Activated CD8-positive, alpha-beta T cell treated with anti-CD3 and anti-CD28 coated beads for 36 hours (primary cell): ENCODE measurements at places on chromosomes 12 and 14.
A peak's percentile ranks its signal among the peaks of the same experiment; 100 is the strongest.

- H3K27ac ChIP-seq = no peak overlapping the region
- no peak for DNase-seq
- H3K4me3 ChIP-seq = no peak overlapping the region
- H3K27me3 ChIP-seq = no peaks in the 10 kb centered on the region
These were observed 76.9 kb downstream of the RPS6KA5 start for GRCh38 chr14:90983560-90983959.

DNA sequence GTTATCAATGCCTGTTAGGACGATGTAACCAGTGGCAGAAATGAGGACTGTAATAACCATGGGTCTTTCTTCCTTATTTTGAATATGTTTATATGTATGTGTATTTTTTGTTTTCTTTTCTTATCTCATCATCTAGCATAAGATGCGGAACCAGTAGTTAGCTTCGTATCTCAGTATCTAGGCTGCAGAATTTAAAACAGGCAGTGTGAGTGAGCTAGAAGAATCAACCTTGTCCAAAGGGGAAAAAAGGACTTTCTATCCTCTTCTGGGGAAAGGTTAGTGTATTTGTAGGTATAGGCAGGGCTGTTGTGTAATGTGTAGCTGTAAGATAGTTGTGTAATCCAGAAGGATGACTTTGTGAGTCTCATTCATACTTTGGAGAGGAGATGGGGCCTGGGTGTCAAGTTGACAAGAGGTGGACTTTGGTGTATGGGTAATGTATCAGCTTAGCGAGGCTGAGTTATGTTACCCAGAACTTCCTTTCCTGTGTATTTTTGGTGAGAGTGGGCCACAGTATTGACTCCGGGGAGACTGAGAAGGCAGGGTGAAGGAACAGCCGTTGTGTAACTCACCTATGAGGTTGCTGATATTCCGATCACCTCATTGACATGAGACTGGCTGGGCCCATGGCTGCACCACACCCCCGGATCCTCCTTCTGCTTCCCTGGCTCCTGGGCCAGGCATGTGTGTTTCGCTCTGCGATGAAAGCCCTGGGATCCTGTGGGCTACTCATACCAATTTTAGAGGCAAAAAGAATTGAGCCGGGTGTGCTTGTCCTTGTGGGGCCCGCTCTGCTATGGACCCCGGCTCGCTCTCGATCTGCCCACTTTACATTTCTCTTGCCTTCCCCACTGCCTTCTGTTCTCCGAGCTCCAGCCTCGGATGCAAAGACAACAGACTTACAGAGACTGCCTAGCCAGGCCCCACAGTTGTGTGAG is 24.3 kb downstream of the DLK1 start:
- H3K4me1 ChIP-seq = no peaks in the 10 kb centered on the region
- no peak overlapping the region for H3K4me3 ChIP-seq
- no peaks in the 10 kb centered on the region for H3K36me3 ChIP-seq
- H3K27ac ChIP-seq = no peak overlapping the region
- peaks cover 12% of the 10 kb centered on the region for H3K27me3 ChIP-seq
- no peak for DNase-seq

GRCh38 chr12:19082365-19082911 is 47.1 kb upstream of the PLEKHA5 start:
- no peak overlapping the region for H3K4me3 ChIP-seq
- no peak for DNase-seq
- no peaks in the 10 kb centered on the region for H3K27me3 ChIP-seq
- no peaks in the 10 kb centered on the region for H3K36me3 ChIP-seq

DNA sequence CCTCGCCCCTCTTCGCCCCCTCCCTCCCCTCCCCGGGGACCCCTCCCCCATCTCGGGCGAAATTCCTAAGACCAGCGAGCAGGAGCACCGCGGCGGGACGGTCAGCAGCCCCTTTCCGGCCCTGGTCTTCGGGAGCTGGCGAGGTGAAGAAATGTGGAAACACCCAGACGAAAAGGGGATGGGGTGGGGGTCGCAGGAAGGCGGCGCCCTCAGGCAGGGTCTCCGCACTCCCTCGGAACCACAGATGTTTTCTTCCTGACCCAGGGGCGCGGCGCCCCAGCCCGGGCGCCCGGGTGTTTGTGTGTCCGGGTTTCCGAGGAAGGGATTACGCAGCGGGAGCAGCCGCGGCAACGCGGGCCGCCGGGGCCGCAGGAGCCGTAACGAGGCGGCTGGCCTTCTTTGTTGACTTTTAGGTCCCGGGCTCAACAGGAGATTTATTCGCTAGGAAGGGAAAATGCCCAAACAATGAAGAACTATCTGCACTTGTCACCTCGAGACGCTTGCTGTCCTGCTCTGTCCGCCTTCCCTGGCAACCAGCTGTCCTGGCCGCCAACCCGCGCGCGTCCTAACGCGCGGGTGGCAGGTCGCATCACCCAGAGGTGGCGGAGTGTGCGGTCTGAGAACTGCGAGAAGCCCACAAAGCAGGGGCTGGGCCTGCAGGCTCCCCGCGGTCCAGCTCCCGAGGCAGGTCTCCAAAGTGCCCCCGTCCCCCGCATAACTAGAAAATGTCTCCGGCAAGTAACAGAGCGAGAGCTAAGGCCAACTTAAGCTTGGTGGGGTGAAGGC is 7.0 kb downstream of the FOXA1 start:
- H3K27me3 ChIP-seq = peaks cover 68% of the 10 kb centered on the region
- no peak overlapping the region for H3K27ac ChIP-seq
- no peak overlapping the region for H3K4me3 ChIP-seq
- no peak for DNase-seq
- H3K4me1 ChIP-seq = no peaks in the 10 kb centered on the region

GRCh38 chr14:50018201-50018932 is 98.0 kb downstream of the VCPKMT start:
- H3K27me3 ChIP-seq = no peaks in the 10 kb centered on the region
- no peak for DNase-seq
- peaks cover 45% of the 10 kb centered on the region for H3K4me1 ChIP-seq

GRCh38 chr12:108461058-108461660 is 53.9 kb upstream of the FICD start:
- H3K4me1 ChIP-seq = no peaks in the 10 kb centered on the region
- H3K27me3 ChIP-seq = peaks cover 18% of the 10 kb centered on the region
- H3K27ac ChIP-seq = no peak overlapping the region
- DNase-seq = no peak
- H3K36me3 ChIP-seq = no peaks in the 10 kb centered on the region

DNA sequence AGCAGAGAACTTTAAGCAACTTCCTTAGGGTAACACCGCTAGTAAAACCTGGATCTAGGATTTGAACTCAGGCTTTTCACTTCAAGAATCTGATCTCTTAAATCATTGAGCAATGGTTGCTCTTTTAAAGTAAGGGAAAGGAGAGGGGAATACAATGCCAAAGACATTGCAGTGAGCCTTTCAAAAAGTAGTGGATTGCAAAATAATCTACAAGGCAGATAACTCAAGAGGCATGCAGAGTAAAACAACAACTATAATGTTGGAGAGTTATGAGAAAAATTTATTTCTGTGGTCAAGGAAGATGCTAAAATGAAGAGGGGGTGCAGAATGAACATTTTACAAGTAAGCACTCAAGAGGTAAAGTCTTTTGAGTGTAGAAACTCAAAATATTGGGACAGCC is 432.6 kb downstream of the C12orf50 start:
- no peaks in the 10 kb centered on the region for H3K36me3 ChIP-seq
- no peaks in the 10 kb centered on the region for H3K4me1 ChIP-seq
- H3K27me3 ChIP-seq = no peaks in the 10 kb centered on the region
- no peak for DNase-seq
- H3K27ac ChIP-seq = no peak overlapping the region
- H3K4me3 ChIP-seq = no peak overlapping the region

- H3K4me1 ChIP-seq = peaks cover 41% of the 10 kb centered on the region
- H3K4me3 ChIP-seq = peak overlapping the region; percentile 92
- H3K27ac ChIP-seq = peak overlapping the region; percentile 97
These were observed 890 bp downstream of the TEP1 start for GRCh38 chr14:20412411-20412810.

DNA sequence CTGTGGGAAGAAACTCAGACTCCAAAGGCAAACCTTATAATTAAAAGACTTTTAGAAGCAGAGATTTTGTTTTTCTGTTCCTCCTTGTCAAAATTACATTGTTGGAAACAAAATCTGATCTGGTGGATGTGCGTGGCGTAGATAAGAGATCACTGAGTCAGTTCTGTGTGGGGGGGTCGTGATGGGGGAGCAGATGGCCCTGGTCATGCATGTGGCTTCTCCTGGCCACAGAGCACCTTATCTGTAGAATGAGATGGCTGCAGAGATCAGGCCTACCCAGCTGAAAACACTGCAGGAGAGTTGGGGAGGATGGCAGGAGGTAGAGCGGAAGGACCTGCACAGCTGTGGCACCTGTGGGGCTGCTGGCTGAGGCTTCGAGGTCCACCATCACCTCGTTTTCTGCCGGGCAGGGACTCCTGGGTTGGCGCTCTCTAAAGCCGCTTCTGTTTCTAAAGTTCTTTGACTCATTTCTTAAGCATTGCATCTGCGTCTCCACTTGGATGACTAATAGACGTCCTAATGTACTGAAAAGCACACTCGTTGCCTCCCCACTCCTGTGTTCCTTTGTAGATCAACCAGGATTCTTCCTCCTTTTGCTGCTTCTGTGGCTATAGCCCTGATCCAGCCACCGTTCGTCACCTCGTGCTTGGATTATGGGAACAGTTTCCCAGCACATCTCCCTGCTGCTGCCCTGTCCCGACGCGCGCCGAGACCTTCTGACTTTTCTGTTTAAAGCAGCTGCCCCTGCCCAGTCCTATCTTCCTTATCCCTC is 93.4 kb downstream of the TSPAN9 start:
- H3K27me3 ChIP-seq = peaks cover 8% of the 10 kb centered on the region
- DNase-seq = no peak
- H3K4me1 ChIP-seq = peaks cover 10% of the 10 kb centered on the region
- H3K36me3 ChIP-seq = no peaks in the 10 kb centered on the region

- H3K27me3 ChIP-seq = peaks cover 3% of the 10 kb centered on the region
- peak; percentile 17 for DNase-seq
- H3K4me3 ChIP-seq = no peak overlapping the region
- H3K4me1 ChIP-seq = peaks cover 16% of the 10 kb centered on the region
- H3K36me3 ChIP-seq = no peaks in the 10 kb centered on the region
These were observed 216.5 kb downstream of the PHLDA1 start for GRCh38 chr12:75814851-75815754.

GRCh38 chr12:123171967-123172366 is 21.1 kb upstream of the PITPNM2 start:
- no peaks in the 10 kb centered on the region for H3K27me3 ChIP-seq
- peak overlapping the region; percentile 52 for H3K27ac ChIP-seq
- H3K4me1 ChIP-seq = peaks cover 8% of the 10 kb centered on the region
- no peak overlapping the region for H3K4me3 ChIP-seq
